ENCODE measurements at places on chromosomes 3 and 15. TPM values are rescaled to one million over a fixed set of nuclear protein-coding genes. Genes with fewer than 3 reads are reported as not detected.
A peak's percentile ranks its signal among the peaks of the same experiment; 100 is the strongest.

The ANKRD34C gene
- total RNA-seq: not detected

The ABHD2 gene
- total RNA-seq: 123 TPM

The ANKRD63 gene
- not detected for total RNA-seq

The FYCO1 gene
- total RNA-seq: 39.1 TPM

The SLC12A8 gene
- total RNA-seq: 29.1 TPM

DNA sequence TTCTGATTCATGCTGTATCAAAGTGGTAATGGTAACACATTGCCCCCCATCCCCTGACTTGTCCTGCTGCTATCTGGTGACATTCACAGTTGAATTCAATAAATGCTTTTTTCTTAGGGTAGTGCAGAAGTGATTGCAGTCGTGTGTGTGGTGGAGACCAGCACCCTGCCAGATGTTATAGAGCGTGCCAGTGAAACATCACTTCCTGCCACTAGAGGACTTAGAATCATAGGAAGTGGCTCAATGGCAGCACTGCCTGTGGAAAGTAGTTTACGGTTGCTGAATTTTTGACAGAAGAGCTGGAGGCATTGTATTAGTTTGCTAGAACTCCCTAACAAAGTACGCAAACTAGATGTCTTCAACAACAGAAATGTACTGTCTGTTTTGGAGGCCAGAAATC, 37.4 kb upstream of the P2RY12 start:
- no peaks in the 10 kb centered on the region for H3K36me3 ChIP-seq
- H3K4me3 ChIP-seq: no peak overlapping the region
- H3K27me3 ChIP-seq: no peaks in the 10 kb centered on the region
- no peak overlapping the region for H3K27ac ChIP-seq

DNA sequence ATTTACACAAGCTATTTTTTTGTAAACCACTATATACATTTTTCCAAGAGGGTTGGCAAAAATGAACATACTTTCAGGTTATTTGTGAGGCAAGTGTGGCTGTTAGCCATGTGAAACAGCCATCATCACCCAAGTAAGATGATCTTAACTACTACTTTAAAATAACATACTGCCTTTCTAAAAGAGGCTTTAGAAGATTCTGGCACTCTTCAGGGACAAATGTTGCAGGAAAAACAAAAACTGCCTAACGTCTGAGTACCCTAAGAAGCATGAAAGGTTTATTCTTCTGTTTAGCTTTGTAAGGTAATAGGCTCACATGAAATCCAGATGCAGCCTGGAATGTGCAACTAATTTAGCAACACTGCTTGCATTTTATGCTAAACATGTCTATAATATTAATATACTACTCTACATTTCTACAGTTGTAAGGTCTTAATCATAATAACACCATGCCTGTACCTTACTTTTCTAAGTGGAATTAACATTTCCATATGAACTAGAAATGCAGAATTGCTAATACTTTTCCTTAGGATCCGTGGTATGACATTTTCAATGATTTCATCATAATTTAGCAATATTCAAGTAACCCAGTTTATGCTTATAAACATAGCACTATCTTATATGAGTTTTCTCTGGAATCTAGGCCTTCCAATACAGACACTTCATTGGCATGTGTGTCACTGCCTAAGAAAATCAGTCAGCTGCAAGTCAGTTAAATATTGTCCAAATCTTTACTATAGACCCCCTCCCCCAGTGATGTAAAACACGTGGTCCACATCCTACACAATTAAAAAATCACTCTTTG, 4.5 kb upstream of the LSAMP start:
- no peaks in the 10 kb centered on the region for H3K27me3 ChIP-seq
- no peak for DNase-seq
- no peak overlapping the region for H3K27ac ChIP-seq
- H3K4me3 ChIP-seq: no peak overlapping the region

DNA sequence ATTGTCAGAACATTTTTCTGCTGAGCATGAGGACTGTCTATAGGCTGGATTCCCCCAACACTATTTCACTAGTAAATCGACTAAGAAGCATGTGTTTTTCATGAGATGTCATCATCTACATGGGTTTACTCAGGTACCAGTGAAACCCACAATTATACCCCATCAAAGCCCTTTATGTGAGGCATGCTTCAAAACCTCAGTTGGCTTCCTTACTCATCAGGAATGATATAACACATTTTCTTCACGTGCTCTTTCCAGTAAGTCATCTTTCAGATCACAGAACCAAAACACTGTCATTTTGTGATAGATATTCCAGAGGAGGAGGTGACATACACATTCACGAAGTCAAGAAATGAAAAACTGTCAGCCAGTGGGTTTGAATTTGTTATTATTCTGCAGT, 116.5 kb downstream of the ANO10 start:
- H3K4me1 ChIP-seq: no peaks in the 10 kb centered on the region
- H3K27ac ChIP-seq: no peak overlapping the region
- H3K27me3 ChIP-seq: no peaks in the 10 kb centered on the region
- H3K4me3 ChIP-seq: no peak overlapping the region

- no peaks in the 10 kb centered on the region for H3K27me3 ChIP-seq
- H3K27ac ChIP-seq: no peak overlapping the region
- no peak overlapping the region for H3K4me3 ChIP-seq
- no peak for DNase-seq
- no peaks in the 10 kb centered on the region for H3K4me1 ChIP-seq
These were observed 608.1 kb upstream of the UBE2E2 start for GRCh38 chr3:22594990-22595389.

DNA sequence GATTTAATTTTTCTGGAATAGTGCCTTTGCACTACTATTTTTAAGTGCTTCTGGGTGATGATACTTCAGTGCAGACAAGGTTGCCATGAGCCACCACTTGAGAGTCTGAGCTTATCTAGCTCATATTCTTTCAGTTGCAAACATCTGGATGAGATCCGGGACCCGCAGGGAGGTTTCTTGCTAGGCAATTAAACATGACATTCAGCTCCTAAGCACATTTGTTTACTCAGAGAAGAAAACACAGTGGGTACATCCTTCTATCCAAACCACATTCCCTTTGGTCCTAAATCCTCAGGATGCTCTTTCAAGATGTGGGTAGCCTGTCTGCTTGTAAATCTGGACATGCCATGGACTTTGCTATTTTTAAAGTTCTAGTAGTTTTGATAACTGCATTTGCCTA, 12.0 kb downstream of the PLSCR1 start:
- H3K4me3 ChIP-seq: no peak overlapping the region
- no peak overlapping the region for H3K27ac ChIP-seq
- no peak for DNase-seq
- no peaks in the 10 kb centered on the region for H3K36me3 ChIP-seq

DNA sequence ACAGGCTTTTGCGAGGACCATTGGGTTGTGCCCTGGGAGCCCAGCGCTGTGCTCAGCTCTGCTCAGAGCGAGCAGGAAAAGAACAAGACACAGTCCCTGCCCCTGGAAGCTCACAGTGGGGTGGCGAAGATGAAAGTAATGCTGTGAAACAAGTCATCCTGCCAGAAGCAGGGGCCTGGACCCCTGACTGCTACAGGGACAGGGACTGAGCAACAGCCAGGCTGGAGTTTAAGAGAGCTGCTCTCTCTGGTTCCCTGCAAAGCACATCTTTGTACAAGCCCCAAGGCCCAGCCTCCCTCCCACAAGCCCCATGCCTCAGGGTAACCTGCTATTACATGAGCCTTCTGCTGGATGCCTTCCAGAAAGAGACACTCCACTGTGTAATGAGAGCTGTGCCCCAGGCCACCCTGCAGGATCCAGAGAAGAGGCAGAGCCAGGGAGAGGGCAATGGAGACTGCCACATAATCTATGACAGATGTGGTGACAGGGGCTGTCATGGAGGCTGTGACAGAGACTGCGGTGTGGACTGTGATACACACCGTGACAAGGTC, 7.1 kb upstream of the HCN4 start:
- no peak overlapping the region for H3K4me3 ChIP-seq
- no peaks in the 10 kb centered on the region for H3K4me1 ChIP-seq
- DNase-seq: peak; percentile 52
- no peaks in the 10 kb centered on the region for H3K36me3 ChIP-seq

DNA sequence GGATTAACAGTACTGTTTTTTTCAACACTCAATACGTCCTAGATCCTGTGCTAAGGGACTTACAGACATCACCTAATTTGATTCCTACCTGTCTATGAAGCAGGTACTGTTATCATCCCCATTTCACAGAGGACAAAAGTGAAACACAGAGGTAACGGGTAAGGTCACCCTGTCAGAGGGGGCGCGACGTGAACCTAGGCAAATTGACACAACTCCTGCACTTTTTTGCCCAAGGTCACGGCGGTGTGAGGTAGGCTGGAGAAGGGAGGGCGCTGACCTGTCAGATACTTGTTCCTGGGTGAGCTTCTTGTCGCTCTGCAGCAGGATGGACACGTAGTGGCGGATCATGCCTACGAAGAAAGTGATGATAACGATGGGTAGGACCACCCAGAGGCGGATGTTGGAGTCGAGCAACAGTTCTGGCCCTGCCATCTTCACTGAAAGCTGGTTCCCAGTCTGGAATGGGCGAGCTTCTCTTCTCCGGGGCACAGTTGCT, 363 bp downstream of the EMC3 start:
- H3K36me3 ChIP-seq: no peaks in the 10 kb centered on the region
- peak overlapping the region; percentile 19 for H3K27ac ChIP-seq
- DNase-seq: no peak
- H3K4me3 ChIP-seq: peak overlapping the region; percentile 100
- H3K4me1 ChIP-seq: peaks cover 12% of the 10 kb centered on the region
- H3K27me3 ChIP-seq: no peaks in the 10 kb centered on the region

DNA sequence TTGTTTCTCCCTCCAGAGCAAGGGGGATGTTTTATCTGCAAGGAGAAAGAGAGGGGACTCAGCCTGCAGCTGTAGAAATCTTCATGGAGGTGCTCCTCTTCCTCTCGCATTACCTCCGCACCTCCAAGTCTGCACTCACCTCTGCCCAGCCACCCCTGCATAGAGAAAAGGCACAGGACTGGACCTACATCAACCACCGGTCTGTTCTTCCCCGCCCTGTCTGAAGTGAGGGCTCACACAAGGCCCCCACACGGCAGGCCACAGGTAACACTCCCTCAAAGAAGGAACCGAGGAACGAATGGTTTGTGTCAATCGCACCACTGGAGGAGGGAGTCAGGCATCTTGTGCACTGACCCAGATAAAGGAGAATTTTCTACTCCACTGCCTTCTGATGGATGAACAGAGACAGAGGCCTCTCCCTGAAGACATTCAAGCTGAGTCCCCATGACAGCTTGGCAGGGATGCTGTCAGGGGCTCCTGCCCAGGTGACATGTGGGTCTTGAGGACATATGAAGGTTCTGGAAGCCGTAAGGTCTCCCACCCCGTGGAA, 260.3 kb downstream of the XXYLT1 start:
- no peaks in the 10 kb centered on the region for H3K36me3 ChIP-seq
- H3K27me3 ChIP-seq: no peaks in the 10 kb centered on the region
- no peaks in the 10 kb centered on the region for H3K4me1 ChIP-seq
- H3K4me3 ChIP-seq: no peak overlapping the region
- no peak overlapping the region for H3K27ac ChIP-seq

- no peak overlapping the region for H3K4me3 ChIP-seq
- DNase-seq: no peak
- H3K36me3 ChIP-seq: no peaks in the 10 kb centered on the region
- no peaks in the 10 kb centered on the region for H3K27me3 ChIP-seq
- H3K27ac ChIP-seq: no peak overlapping the region
These were observed 21.7 kb downstream of the PPP4R2 start for GRCh38 chr3:73018298-73018697.

DNA sequence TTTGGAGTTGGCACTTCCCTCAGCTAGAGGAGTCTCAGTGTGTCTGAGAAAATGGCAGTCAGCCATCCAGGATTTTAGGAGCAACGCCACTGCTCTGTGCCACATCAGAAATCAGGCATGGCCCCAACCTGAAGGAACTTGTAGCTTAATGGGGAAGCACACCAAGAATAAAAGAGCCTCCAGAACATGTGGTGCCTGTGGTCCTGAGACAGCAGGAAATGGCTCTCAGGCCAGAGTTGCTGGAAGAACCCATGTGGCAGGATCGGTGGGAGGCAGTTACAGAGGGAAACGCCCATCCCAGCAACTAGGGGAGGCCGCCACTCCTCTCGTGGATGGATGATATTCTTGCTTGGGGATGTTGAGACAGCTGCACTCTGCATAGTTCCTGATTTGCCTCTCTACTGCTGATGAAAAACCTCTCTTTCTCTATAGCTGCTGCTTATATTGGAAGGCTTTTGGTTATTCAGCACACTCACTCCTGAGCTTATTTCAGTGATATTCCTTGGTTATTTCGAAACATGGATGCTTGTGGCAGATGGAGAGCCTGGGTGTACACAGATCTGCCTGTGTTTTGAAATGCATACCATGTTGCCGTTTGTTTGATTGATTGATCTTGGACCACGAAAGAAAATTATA, 52.4 kb downstream of the KLHL25 start:
- no peaks in the 10 kb centered on the region for H3K4me1 ChIP-seq
- DNase-seq: no peak
- H3K36me3 ChIP-seq: peaks cover 11% of the 10 kb centered on the region
- H3K27me3 ChIP-seq: no peaks in the 10 kb centered on the region

GRCh38 chr3:22315925-22316324, 564.9 kb upstream of the ZNF385D start:
- H3K4me1 ChIP-seq: no peaks in the 10 kb centered on the region
- no peak overlapping the region for H3K27ac ChIP-seq
- H3K27me3 ChIP-seq: no peaks in the 10 kb centered on the region
- no peak overlapping the region for H3K4me3 ChIP-seq
- no peak for DNase-seq

- DNase-seq: no peak
- no peaks in the 10 kb centered on the region for H3K4me1 ChIP-seq
- no peak overlapping the region for H3K4me3 ChIP-seq
- H3K27ac ChIP-seq: no peak overlapping the region
These were observed 604.8 kb downstream of the MECOM start for GRCh38 chr3:169058681-169059080.

GRCh38 chr3:160400030-160400701, 716 bp downstream of the SMC4 start:
- H3K27me3 ChIP-seq: no peaks in the 10 kb centered on the region
- peak overlapping the region; percentile 99 for H3K4me3 ChIP-seq
- H3K27ac ChIP-seq: peak overlapping the region; percentile 88
- DNase-seq: peak; percentile 67
- H3K4me1 ChIP-seq: peaks cover 6% of the 10 kb centered on the region

- H3K4me1 ChIP-seq: no peaks in the 10 kb centered on the region
- H3K27ac ChIP-seq: peak overlapping the region; percentile 56
- H3K27me3 ChIP-seq: no peaks in the 10 kb centered on the region
- H3K36me3 ChIP-seq: no peaks in the 10 kb centered on the region
- DNase-seq: peak; percentile 68
- peak overlapping the region; percentile 63 for H3K4me3 ChIP-seq
These were observed 1.7 kb downstream of the MRAS start for GRCh38 chr3:138349926-138350665.

DNA sequence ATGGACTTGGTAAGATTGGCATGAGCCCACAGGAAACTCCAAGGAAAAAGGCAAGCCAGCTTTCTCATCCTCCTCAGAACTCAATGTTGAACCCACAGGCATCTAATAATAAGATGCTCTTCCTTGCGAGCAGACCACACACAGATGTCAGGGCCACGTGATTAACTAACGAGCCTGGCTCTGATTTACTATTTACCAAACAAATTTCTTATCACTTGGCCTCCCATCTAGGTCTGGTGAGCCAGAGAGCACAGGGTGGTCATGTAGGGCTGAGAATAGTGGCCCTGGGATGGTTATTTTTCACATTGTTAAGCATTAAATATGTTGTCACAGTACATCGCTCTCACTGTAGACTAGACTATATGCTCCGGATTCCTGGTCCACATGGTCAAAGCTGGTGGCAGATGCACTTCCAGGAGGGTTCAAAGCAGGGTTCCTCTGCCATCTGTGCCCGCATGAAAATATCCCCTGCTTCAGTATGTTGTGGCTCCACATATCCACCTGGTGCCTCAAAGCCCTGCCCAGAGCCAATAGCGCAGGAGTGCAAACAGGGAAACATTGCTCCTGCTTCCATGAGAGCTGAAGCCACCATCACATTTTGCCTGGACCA, 472.5 kb upstream of the WNT5A start:
- no peak overlapping the region for H3K4me3 ChIP-seq
- DNase-seq: no peak
- H3K27ac ChIP-seq: no peak overlapping the region
- no peaks in the 10 kb centered on the region for H3K4me1 ChIP-seq

Data from kidney (tissue), 22 donors.